ENCODE measurements at places on chromosomes 13 and 19. TPM values are rescaled to one million over a fixed set of nuclear protein-coding genes. Genes with fewer than 3 reads are reported as not detected.
A peak's percentile ranks its signal among the peaks of the same experiment; 100 is the strongest.

CCNE1 gene
- total RNA-seq: 4.7 TPM

FPR3 gene
- 1.1 TPM for total RNA-seq

GNG8 gene
- not detected for total RNA-seq

ZNF552 gene
- total RNA-seq: 5.8 TPM

CD79A gene
- 0.36 TPM for total RNA-seq

COX7A1 gene
- 13.6 TPM for total RNA-seq

POLR1D gene
- 93.7 TPM for total RNA-seq

PDX1 gene
- not detected for total RNA-seq

GRCh38 chr19:39479916-39480315 is 722 bp upstream of the TIMM50 start:
- no peak for DNase-seq

GRCh38 chr13:24301911-24302310 is 7.5 kb upstream of the C1QTNF9 start:
- DNase-seq: peak; percentile 72

- DNase-seq: no peak
These were observed 27.8 kb upstream of the OR1M1 start for GRCh38 chr19:9058905-9059667.

DNA sequence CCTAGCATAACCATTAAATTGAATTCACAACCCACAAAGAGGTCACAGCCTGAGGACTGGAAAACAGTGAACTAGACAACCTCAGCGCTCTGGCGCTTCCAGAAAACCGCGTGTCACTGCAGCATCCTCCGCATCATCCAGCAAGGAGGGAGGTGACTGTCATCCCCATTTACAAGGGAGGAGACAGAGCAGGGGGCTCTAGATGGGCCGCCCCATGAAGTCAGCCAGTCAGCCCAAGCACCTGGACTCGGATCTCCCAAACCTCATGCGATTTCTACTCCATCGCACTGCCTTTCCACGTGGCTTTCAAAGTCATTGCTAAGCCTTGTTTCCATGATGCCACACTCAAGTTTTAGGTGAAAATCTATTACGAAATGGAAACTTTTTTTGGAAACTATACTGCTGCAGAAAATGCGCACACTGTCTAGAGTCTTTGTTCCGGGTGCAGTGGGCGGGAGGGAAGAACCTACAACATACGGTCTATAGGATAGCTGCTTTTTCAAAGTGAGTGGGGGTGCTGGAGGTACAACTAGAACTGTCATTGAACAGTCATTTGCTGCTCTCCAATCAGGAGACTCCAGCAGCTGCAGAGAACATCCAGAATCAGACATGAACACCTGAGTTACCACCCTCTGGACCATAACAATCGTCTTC is 2.8 kb downstream of the AP3D1 start:
- peak; percentile 62 for DNase-seq

DNA sequence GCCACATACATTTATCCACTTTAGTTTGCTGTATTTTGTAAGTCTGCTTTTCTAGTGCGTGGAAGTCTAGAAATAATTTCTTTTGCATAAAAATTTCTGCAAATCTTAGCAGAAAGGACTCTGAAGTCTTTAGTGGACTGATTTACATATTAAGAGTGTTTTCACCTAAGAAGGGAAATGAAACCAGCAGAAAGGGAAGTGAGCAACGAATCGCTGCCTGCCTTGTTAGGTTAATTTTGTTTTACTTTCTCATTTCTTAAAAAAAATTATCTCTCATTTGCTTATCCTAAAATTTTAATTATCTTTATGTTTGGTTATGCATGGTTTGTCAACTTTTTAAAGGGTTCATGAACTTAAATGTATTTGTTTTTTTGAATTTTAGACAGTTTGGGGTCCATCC is 767 bp upstream of the GPR18 start:
- DNase-seq: no peak

DNA sequence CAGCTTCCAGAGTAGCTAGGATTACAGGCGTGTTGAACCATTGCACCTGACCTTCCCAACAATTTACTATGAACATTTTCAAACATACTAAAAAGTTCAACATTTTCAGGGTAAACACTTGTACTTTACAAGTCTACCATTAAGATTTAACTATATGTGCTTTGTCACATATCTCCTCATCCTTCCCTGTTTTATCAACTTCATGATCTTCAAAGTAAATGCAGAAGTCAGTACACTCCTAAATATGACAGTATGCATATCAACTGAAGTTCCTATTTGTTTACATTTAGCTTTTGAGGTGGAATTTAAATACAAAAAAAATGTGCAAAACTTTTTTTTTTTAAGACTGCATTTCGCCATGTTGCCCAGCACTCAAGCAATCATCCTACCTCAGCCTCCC is 18.5 kb downstream of the LNX2 start:
- DNase-seq: no peak

DNA sequence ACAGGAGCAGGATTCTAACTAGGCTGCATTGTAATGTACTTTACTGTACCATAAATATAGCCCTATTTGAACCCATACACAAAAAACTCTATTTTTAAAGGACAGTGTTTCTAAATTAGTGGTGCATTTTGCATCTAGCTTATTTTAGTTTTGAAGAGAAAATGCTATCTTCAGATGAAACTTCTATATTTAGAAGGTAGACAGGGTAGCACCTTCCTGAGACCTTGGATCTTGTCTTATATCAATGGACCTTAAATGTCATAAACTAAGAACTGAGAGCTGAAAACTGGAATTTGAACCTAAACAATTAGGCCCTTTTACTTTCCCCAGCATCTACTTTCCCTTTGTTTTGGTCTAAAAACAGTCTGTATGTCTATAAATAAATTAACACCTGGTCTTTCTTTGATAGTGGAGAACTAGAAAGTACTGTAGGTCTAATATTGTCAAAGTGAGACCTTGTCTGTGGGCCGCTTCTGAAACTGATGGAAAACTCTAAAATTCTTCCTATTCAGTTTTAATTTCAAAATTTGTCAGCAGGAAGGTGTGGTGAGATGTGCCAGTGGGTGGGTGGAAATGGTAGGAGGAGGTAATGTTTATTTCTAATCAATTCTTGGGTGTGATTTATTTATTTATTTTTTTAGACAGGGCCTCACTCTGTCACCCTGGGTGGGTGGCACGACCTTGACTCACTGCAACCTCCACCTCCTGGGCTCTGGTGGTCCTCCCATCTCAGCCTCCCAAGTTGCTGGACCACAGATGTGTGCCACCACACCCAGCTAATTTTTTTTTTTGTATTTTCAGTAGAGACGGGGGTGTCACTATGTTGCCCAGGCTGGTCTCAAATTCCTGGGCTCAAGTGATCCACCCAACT is 10.1 kb downstream of the COG3 start:
- DNase-seq: no peak

DNA sequence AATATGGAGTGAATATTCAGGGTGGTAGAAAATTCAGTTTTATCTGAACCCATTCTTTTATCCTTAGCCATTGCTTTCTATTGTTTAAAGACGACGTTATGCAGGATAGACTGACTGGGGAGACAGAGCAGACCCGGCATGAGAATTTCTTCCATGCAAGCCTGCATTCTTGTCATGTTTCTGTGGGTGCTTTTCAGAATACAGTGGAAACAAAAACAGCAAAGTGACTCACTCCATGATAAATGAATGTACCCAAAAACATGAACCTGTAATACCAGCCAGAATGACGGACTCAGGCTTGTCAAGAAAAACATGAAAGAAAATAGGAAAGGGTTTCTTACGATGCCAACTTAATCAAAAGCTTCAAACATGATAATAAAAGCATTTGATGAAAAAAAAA is 924.0 kb downstream of the EFNB2 start:
- peak; percentile 65 for DNase-seq

DNA sequence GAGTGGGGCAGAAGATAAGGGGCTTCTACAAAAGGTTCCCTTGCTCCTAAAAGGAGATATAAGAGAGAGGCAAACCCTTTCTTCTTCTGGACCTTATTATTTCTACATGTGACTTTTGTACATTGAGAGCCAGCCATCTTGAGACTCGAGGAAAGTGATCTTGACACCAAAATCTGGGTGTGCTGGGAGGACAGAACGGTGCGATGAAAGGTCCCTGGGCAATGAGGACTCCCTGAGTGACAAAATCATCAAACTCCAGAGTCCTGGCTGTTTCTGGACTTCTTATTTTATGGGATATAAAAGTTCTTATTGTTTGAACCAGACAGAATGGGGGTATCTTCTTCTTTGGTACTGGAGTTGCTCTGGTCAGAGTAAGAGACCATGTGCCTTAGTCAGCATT is 411.0 kb downstream of the ZNF536 start:
- no peak for DNase-seq

- DNase-seq: peak; percentile 99
These were observed 9.7 kb downstream of the DEDD2 start for GRCh38 chr19:42207767-42208271.

DNA sequence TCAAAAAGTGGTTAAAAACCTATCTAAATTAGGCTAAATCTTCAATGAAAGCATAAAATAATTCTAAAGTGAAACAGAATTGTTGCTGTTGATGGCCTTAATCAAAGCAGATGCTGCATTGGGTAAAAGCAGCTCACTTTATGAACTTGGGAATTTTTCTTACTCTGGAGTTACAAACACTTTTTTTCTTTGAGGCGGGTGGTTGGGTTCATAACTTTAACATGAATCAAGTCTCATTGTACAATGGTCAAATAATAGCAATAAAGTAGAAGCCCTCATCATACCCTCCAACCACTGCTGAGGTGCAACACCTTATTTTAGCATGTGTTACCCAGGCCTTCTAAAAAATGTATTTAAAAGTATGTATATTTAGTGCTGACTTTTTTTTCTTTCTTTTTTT is 29.1 kb downstream of the NUP58 start:
- DNase-seq: peak; percentile 3

GRCh38 chr13:99978799-99979452 is 2.7 kb upstream of the ZIC2 start:
- DNase-seq: peak; percentile 87

DNA sequence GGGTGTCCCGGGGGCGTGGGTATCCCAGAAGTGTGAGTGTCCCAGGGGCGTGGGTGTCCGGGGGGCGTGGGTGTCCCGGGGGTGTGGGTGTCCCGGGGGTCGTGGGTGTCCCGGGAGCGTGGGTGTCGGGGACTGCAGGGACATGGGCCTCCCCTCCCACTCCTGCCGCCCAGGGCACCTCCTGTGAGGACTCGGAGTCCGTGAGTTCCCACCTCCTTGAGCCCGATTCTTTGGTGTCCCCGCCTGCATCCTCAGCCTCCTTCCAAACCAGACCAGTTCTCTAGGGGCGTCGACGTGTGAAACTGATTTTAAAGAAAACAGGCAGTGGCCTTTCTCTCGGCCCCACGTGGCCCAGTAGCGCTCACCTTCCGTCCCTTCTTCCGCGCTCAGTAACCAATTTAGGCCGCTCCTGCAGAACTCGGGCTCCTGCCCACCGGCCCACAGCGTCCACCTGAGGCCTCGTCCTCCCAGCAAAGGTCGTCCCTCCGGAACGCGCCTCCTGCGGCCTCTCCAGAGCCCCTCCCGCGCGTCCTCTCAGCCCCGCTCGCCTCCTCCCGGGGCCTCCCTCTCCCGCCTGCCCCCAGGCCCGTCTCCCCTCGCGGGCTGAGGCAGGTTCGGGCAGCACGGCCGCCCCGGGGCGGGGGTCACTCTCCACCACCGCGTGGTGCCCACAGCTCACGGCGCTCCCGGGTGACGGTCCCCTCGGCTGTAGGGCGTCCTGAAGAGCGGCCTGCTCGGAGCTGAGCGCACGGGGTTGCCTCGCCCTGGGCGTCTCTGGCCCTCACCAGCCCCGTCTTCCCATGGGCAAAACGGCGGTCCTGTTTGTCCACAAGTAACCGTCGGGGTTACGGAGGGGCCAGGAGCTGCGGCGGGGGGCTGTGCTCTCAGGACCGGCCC is 3.8 kb downstream of the F7 start:
- peak; percentile 66 for DNase-seq

- peak; percentile 100 for DNase-seq
These were observed 989 bp upstream of the SSC5D start for GRCh38 chr19:55486971-55487923.

DNA sequence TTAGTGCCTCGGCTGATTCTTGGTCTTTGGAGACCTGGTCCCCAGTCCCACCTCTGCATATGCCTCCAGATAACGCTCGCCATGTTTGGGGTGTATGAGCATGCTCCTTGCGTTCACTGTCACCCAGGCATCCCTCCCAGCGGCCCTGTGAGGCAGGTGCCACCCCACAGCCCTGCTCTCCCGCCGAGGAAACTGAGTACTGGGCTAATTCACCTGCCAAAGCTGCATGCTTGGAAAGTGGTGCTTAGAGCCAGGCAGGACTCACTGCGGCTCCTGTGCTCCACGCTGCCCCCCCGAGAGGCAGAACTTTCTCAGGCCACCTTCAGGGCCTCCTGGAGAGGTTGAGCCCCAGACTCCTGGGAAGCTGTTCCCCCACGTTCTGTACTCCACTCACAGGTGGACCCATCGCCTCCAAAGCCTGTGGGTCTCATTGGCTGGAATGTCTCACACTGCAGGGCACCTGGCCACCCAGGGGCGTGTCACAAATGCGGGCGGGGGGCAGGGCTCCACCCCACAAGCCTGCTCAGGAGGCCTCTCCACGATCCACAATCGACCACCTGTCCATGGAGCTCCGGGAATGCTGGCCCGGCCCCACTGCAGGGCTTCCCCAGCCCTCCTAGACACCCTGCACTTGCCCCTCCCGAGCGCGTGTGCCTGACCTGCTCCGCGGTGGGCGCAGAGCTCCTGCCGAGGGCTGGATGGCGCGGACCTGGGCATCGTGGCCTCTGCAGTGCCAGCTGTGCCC is 64.6 kb downstream of the ATP11A start:
- peak; percentile 55 for DNase-seq

GRCh38 chr13:31982124-31982523 is 49.5 kb upstream of the FRY start:
- no peak for DNase-seq

DNA sequence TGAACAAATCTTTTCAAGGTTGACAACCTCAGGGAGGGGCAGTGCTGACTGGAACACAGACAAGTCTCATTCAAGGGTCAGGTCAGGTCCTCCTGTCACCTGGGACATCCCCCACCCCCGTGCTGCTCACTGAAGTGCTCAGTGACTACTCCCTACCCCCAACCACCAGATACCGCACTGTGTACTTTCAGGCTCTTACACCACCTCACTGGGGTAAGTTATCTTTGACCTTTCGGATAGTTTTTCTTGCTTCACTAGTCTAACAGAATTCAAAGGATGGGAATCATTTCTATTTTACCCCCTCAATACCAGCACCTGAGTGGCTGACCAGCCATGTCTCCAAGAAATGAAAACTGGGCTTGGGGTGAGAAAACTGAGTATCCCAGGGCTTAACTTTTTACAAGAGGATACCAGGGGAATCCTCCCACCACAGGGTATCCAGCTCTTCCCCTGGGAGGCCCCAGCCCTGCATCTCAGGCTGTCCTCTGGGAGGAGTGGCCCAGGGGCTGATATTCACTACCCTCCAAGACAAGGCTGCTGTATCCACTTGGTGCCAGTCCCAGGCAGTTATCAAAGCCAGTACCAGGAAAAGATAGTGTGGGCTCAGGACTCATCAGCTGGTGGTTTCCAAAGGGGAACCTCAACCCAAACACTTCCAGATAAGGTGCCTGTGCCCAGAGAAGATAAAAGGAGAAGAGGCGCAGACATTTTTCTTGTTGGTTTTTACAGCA is 2.1 kb downstream of the ZNF563 start:
- no peak for DNase-seq
